ENCODE measurements at places on chromosomes 11 and 22.
A peak's percentile ranks its signal among the peaks of the same experiment; 100 is the strongest.

DNA sequence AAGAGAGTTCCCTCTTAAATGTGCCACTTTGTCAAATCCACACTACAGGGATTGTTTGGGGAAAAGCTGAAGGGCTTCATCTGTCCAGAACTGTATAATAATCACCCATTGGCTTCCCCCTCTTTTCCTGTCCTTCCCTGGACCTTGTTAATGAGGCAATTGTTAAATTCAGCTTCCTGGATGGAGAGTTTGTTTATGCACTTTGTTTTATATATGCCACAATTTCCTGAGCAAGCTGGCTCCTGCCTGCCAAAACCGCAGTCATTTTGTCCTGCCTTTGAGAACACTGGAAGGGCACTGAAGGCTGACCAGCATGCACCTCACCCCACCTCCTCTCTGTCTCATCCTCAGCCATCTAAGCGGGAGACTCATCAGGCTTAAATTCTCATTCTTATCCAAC, 86.2 kb downstream of the MSANTD4 start:
- peak; percentile 45 for DNase-seq

GRCh38 chr11:34351687-34352469, 5.9 kb downstream of the ABTB2 start:
- DNase-seq: no peak

DNA sequence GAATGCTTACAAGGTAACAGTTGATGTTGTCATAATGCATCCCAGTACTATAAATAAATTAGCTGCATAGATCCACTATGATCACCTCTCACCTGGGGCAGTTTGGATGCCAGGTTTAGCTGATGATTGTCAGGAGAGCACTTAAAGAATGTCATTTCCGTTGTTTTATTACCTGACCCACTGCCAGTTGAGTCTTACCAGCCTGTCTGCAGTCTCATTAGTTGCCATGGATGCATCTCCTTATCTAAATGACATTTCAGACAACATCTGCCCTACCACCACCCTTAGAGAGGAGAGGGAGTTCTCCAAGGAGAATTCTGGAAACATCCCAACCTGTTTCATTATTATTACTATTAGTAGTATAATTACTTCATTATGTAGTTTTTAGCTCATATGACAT, 339.1 kb upstream of the API5 start:
- no peak for DNase-seq

DNA sequence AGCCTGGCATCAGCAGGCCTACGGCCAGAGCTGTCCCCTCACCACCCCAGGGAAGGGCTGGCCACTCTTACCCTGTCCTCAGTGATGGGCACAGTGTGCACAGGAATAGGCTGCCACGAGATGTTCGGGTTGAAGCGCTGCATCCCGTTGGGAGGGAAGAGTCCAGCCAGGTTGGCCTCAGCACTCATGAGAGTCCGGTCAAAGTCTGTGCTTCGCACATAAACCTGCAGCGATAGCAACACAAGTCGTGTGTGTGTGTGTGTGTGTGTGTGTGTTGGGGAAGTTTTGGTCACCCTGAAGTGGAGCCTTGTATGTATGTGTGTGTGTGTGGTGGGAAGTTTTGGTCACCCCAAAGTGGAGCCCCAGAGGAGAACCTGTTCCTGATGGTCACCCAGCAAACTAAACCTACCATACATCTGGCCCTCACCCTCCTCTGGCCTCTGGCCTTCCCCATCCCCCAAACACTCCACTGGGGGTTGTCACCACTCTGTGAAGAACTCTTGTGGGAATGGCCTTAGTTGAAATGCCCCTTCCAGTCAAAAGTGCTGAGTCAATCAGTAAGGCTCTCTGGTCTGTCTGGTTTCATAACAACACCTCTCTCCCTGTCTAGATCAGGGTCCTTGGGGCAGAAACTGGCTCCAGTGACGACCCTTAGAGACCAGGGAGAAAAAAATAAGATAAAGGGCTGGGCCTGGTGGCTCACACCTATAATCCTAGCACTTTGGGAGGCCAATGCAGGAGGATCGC, 2.8 kb downstream of the ACP2 start:
- DNase-seq: no peak

GRCh38 chr11:118434553-118435289, 1.6 kb upstream of the KMT2A start:
- DNase-seq: peak; percentile 14

DNA sequence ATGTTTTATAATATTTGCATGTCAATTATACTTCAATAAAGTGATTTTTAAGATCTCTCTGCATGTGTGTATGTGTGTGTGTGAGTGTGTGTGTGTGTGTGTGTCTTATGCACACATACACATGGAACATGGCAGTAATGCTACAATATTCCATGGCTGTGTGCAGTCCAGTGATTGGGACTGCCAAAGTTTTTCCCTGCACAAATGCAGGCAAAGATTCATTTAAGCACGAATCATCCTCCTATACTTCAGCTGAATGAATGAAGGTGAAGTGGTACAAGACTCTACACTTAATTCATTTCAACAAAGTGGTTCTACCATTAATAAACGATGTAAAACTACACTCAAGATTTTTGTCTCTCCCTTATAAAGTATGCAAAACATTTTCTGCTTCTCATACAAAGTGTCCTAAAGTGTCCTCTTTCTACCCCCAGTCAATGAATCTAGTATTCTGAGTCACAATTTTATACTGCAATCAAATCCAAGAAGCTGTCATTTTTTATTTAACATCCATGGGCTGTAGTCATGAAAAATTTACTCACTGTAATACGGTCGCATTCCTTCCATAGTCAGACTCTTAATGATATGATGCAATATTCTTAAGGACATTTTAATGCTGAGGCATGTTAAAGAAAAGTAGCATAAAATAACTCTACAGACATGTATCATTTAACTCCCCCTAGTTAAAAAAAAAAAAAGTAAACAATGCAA, 132.4 kb downstream of the TTC28 start:
- no peak for DNase-seq

DNA sequence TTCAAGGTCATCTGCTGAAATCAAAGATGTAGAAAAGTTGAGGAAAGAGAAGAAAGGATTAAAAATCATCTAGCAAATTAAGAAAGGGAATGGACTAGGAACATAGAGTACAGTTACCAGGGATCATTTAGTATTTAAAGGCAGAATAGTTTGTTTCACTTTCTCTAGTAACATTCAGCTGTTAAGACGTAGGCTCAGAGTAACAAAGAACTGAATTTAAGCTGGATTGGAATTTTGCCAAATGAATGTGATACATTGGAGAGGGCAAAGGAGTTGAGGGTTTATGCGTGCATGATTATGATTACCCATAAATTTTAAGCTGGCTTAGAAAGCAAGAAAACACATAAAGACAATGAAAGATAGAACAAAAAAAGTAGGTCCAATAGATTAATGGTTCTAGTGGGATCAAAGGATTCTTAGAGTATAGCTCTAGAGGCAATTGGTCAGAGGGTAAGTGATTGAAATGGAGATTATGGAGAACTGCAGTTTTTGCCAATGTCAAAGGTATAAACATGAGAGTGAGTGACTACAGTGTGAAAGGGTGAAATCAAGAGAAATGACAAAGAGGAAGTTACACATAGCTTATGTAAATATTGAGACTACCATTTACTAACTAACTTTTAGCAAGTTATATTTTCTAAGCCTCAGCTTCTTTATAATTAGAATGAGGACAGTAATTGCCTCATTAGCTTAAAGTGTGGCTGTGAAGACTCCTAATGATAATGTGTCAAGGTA, 190.0 kb downstream of the GRIA4 start:
- DNase-seq: no peak

- DNase-seq: no peak
Observed at GRCh38 chr11:62390722-62391121, 28.1 kb upstream of the SCGB1A1 start.

- DNase-seq: no peak
Observed at GRCh38 chr11:74749965-74750296, 1.3 kb downstream of the RNF169 start.

- DNase-seq: no peak
Observed at GRCh38 chr11:20259506-20259905, 99.2 kb upstream of the DBX1 start.

DNA sequence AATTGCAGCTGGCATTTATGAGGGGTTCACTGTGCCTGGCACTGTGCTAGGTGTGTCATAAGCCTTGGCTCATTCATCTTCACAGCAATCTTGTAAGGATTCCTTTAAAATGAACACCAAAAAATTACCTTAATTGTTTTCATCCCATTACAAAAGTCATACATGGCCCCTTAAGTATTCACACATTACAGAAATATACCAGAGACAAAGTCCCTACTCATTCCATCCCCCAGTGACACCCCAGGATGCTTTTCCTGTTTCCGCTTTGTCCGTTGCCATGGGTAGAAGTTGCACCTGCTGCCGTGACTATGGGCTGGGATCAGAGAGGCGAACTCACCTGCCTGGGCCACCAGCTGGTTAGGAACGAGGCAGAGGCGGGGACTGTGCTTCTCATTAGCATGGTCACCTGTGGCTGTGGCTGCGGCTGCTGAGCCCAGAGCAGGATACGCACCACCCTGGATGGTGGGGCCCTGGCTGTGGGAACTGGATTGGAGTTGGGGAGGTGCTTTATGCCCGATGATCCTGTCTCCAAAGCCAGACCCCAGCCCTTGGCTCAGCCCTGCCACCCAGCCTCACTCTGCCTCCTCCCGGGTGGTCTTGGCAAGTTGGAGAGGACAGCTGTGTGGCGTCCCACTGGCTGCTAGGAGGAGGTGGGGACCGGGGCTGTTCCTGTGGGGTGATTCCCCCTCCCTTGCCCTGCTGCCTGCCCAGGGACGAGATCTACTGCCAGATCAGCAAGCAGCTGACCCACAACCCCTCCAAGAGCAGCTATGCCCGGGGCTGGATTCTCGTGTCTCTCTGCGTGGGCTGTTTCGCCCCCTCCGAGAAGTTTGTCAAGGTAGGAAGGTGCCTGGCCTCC, 60.8 kb downstream of the MYO7A start:
- no peak for DNase-seq

DNA sequence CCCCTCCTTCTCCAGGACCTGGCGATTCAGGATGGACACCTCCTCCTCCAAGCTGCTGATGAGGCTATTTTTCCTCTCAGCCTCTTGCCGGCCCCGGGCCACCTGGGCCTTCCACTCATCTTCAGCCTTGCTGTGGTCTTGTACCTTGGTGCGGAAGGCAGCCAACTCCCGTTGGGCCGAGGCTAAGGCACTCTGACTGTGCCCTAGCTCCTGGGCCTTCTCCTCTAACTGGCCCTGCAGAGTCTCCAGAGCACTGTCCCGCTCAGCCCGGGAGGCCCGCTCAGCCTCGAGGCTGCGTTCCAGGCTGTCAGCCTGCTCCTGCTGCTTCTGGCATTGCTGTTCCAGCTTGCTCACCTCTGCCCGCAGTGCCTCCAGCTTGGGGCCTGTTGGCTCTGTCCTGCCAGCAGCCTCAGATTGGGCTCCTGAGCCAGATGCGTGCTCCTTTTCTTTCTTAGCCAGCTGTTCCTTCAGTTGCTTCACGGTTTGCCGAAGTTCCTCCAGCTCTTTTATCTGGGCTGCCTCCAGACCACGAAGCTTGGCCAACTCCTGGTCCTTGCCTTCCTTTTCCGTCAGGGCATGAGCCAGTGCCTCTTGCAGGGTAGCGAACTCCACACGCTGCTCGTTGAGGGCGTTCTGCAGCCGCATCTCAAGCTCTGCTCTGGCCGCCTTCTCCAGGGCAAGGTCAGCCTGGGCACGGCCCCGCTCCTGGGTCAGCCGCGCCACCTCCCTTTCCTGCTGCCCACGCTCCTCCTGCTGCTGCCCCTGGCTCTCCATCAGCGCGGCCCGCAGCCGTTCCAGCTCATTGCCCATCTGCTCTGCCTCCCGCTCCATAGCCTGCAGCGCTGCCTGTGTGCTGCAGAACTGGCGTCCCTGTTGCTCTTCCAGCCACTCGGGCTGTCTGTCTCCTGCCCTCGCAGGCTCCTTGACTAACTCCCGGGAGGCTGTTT, 15.3 kb downstream of the IL18BP start:
- no peak for DNase-seq

GRCh38 chr11:13023423-13023822, 14.3 kb downstream of the RASSF10 start:
- DNase-seq: no peak

DNA sequence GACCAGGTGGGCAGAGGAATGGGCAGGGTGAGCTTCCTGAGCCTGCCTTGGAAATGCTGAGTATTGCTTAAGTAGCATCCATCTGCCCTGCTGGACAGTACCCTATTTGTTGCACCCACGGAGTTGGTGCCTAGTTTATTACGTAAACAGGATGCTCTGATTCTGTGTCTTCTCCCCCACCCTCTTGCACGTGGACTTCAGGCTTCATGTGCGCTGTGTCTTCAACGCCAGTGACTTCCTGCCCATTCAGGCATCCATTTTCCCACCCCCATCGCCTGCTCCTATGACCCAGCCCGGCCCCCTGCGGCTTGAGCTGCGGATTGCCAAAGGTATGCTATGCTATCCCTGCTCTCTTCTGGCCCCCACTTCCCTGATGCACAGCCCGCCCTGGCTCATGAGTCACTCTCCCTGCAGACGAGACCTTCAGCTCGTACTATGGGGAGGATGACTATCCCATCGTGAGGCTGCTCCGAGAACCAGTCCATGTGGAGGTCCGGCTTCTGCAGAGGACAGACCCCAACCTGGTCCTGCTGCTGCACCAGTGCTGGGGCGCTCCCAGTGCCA, 5.7 kb downstream of the ZP1 start:
- peak; percentile 20 for DNase-seq

DNA sequence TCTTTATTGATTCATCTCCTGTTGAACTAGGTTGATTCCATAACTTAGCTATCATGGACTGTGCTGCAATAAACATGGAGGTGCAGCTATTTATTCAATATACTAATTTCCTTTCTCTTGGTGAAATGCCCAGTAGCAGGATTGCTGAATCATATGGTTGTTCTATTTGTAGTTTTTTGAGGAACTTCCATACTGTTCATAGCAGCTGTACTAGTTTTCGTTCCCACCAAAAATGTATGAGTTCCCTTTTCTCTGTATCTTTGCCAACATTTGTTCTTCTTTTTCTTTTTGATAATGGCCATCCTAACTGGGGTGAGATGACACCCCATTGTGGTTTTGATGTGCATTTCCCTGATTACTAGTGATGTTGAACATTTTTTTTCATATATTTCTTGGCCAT, 87.2 kb upstream of the NAV2 start:
- DNase-seq: no peak

DNA sequence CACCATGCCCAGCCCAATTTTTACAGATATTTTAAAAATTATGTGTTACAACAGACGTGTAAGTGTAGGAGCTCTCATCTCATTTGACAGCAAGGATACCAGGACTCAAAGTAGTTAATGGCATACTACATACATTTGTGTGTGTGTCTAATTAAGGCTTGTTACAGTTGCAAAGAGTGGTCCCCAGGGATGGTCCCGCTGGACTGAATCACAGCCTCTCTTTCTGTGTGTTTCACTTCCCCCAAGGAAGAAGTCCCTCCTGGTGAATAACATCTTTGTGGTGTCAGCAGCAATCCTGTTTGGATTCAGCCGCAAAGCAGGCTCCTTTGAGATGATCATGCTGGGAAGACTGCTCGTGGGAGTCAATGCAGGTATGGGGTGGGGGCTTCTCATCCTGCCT, 17.2 kb downstream of the SLC2A11 start:
- no peak for DNase-seq

All from kidney glomerular epithelial cell (primary cell).